ENCODE measurements at places on chromosomes 2 and 18.

DNA sequence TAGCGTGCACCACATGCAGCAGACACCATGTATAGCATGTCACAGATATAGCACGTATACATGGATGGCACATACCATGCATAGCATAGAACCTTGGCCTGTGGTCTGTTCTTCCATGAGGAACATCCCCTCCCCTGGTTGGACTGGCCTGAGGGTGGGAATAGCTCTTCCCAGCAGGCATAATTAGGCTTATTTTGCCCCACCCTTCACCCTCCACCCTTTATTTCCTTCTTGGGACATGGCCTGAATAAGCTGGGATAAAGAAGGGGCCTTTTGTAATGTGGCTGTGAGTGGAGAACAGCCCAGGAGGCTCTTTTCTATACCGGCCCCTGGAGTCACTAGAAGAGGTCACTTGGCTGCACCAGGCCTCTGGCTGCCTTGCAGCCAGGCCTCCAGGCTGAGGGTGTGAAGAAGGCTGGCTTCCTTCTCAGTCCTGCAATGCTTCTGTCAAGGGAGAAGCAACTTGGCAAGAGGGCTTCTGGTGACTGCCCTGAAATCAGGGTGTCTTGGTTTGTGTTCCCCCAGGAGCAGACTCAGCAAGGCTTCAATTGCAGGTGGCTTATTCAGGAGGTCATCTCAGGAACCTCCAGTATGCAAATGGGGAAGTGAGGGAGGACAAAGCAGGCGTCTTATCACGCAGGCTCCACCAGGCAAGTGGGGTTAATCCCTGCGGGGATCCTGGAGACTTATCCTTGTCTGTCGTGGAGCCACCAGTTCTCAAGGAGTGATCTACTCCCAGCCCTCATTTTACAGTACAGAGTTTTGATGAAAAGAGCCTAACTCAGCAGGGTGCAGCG is 68.2 kb downstream of the HS6ST1 start:
- DNase-seq: no peak

- peak; percentile 33 for DNase-seq
Measured at GRCh38 chr2:45993476-45993991, 303.7 kb upstream of the EPAS1 start.

- DNase-seq: no peak
Measured at GRCh38 chr18:62449490-62450104, 73.2 kb upstream of the ZCCHC2 start.

GRCh38 chr18:10927286-10927992 is 221.9 kb downstream of the PIEZO2 start:
- DNase-seq: no peak

DNA sequence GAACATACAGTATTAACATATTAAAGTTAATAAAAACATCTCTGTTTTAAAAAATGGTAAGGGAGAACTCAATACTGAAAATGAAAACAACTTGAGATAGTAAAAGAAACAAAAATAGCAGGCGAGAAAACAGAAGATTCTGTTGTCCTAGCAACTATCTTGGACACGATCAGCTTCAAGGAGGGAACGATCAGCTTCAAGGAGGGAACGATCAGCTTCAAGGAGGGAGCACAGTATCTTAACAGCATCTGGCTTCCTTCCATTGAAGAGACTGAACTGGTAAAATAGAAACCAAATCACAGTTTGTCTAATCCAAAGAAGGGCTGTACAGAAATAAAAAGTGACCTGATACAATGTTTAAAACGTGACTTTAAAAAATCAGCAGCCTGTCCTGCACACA is 51.8 kb downstream of the NDUFA10 start:
- no peak for DNase-seq

DNA sequence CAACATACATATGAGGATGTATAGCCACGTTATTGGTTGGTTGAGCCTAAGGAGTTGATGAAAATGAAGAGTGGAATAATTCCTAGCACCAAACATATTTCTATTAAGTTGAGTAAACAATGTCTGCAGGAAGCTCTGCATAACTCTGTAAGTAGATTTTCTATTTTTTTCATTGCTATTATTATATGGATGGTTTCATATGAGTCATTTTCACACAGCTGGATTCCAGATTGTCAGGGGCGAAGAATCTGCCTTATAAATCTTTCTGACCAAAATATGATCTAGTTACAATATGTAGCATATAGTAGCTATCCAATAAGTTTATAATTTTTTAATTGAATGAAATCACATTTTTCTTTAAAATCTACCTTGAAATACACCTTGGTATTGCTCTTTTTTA is 468.0 kb upstream of the PKDCC start:
- DNase-seq: no peak

DNA sequence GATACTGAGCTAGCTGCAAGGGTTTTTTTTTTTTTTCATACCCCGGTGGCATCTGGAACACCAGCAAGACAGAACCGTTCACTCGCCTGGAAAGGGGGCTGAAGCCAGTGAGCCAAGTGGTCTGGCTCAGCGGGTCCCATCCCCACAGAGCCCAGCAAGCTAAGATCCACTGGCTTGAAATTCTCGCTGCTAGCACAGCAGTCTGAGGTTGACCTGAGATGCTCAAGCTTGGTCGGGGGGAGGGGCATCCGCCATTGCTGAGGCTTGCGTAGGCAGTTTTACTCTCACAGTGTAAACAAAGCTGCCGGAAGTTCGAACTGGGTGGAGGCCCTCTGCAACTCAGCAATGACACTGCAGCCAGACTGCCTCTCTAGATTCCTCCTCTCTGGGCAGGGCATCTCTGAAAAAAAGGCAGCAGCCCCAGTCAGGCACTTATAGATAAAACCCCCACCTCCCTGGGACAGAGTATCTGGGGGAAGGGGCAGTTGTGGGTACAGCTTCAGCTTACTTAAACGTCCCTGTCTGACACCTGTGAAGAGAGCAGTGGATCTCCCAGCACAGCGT is 5.1 kb upstream of the MIB1 start:
- no peak for DNase-seq

GRCh38 chr2:14492920-14493503 is 139.5 kb upstream of the LRATD1 start:
- DNase-seq: no peak

DNA sequence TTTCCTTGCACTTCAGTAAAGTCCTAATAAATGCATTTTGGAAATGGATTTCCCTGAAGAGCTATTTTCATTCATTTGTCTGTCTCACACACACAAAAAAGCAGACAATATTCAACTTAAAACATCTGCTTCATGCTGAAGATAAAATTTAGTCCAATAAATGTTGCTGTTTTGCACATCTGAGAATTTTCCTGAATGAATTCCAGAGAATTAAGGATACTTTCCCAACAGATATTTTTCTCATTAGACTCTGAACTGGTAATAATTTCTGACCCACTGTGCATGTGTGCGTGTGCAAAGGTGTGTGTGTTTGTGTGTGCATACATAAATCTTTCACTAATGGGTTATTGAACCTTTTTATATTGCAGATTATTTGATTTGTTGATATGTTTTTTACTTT is 390.2 kb upstream of the TMEFF2 start:
- no peak for DNase-seq

DNA sequence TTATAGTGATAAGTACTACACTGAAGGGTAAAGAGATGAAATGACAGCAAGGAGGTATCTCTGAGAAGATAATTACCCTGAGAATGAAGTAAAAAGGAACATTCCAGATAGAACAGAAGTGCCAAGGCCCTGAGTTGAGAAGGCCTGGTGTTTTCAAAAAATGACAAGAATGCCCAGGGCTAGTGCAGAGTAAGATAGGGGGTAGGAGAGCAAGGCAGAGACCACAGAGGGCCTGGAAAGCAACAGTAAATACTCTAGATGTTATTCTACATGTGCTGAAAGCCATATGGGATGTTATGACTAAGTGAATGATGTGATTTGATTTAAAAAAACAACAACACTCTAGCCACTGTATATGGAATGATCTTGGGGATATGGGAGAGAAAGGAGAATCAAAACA is 52.3 kb downstream of the BAZ2B start:
- DNase-seq: no peak

DNA sequence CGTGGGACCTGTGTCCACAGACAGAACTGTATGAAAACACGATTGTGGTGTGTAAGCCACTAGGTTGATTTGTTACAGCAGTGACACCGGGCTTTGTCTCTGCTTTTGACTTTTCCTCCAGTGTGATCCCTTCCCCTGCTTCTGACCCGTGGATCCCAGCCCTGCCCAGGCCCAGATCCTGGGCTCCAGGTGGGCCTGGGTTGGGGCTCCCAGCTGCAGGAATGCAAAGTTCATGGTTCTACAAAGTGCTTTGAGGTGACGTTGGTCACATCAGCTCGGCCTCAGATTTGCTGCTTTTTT is 26.8 kb downstream of the HPCAL1 start:
- no peak for DNase-seq

Measured in activated T-cell treated with anti-CD3 and anti-CD28 coated beads for 48 hours (primary cell).